ENCODE measurements at places on chromosomes 7 and 10.

DNA sequence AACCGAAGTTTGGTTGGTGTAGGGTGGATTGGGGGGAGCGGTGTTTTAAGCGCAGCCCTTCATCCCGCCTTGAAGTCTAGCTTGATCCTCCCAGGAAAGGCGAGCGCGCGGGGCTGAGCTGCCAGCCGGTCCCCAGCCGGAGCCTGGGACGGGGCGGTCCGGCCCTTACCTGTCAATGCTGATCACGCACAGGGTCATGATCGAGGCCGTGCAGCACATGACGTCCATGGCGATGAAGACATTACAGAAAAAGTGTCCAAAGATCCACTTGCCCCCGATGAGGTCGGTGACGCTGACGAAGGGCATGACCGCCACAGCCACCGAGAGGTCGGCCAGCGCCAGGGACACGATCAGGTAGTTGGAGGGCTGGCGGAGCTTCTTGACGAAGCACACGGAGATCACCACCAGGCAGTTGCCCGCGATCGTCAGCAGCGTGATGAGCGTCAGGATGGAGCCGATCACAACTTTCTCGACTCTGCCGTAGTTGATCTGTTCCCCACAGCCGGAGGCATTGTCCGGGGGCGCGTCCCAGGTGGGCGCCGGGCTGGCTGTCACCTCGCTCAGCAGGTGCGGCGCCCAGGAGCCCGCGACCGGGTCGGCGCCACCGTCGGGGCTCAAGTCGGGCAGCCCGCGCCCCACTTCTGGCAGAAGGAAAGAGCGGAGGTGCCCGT lies 740 bp downstream of the HTR7 start:
- no peak for DNase-seq

DNA sequence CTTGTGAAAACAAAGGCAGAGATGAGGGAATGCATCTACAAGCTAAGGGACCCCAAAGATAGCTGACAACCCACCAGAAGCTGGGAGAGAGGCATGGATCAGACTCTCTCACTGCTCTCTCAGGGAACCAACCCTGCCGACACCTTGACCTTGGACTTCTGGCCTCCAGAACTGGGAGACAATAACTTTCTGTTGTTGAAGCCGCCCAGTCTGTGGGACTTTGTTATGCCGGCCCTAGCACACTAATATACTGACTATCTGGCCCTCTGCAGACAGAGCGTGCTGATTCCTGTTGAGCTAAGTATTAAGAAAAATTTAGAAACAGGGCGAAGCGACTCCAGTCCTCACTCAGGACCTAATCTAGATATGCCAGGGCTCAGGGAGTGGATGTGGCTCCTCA lies 144.3 kb upstream of the TCF7L2 start:
- DNase-seq = no peak

- DNase-seq = no peak
These were observed 5.9 kb downstream of the STAM start for GRCh38 chr10:17649836-17650235.

DNA sequence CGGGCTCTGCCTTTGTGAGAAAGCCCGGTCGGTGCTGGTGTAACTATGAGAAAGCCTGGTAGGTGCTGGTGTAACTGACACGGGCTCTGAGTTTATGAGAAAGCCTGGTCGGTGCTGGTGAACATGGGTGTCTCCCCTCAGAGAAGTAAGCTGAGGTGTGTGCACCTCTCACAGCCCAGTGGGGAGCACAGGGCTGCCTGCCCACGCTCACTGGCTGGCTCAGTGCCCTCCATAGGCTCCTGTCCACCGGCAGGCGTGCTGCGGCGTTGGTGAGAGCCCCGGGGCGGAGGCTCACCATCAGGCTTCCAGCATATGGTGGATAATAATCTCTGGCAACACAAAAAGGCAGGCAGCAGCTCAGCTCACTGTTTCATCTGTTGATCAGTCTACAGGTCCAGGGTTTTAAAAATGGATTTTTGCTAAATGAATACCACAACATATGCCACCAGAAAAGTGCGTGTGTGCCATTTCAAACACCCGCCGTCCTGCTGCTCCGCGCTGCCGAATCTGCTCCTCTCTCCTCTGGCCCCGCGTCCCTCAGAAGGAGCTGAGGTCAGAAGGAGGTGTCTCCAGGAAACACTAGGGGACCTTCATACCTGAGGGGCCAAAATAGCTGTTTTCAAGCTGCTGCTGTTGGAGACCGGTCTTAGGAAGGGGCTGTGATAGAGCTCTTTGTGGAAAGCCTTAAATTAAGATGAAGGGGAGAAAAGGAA lies 365.7 kb downstream of the DNAJB6 start:
- DNase-seq = no peak

DNA sequence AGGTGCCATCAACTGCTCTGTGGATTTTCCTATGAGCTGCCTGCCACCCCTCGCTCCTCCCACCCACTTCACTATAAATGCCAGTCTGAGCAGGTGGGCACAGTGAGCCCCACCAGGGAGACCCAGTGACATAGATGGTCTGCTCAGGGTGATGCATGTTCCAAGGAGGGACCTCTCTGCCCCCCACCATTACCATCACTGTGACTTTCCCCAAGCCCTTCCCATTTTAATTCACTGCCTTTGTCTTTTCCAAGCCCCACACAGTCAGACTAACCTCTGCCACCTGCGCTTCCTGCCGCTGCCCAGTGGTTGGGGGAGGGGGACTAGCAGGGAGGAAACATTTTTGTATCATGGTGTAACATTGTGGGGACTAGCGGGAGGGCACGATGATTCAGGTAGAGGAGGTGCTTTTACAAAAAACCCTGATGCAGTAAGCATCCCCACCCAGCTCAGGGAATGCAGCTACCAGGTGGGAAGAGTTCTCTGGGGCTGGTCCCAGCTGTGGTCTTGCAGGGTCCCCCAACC lies 24.6 kb downstream of the PRSS2 start:
- no peak for DNase-seq

- DNase-seq = no peak
These were observed 18.5 kb downstream of the STAM start for GRCh38 chr10:17662193-17663138.

- DNase-seq = no peak
These were observed 21.3 kb upstream of the ANK3 start for GRCh38 chr10:60410970-60411369.

GRCh38 chr7:92944633-92945032 lies 108.3 kb upstream of the CDK6 start:
- peak; percentile 20 for DNase-seq

DNA sequence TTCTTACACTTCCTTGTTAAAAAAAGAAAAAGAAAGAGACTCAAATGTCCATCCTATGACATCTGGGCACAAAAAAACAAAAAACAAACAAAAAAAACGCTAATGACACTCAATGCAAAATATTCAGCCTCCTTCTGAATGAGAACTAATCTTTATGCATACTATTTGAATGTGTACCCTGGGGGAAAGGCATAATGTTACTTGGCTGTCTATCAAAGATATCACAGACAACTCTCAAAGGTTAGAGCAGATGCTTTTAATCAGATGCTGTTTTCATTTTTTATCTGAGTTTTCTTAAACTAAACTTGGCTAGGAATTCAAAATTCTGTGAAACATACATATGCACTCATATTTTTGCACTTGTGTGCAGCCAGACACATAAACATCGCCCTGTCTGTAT lies 745.8 kb downstream of the CNTNAP2 start:
- DNase-seq = no peak

DNA sequence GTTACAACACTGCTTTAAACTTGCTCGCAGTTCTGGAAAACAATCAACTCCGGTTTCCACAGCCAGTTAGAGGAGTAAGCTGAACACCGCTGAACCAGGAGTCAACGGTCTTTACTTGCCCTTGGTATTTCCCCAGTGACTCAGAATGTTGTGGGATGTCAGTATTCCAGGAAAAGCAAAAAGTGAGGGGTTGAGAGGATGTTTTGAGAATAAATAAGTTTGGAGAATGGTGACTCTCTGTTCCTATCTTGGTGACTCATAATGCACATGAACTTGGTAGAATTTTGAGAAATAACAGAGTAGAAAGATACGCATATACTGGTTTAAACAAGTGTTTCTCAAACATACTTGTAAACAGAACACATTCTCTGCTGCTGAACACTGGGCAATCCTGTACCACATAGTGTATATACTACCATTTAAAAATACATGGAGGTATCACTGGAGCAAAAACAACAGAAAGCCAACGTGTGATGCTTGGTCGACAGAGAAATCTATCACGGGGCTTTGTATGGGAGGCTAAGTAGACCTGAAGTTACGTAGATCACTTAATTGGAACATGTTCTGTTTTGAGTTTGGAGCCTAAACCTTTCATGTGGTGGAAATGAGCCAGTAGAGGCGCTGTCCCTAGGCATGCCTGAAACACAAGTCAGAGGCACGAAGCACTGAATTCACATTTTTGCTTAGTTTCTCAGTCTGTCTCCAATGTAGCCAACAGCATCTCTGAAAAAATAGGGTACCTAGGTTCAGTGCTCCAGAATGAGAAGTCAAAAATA lies 534.3 kb downstream of the PARD3 start:
- peak; percentile 96 for DNase-seq

- DNase-seq = no peak
These were observed 20.9 kb downstream of the UROS start for GRCh38 chr10:125802131-125802530.

DNA sequence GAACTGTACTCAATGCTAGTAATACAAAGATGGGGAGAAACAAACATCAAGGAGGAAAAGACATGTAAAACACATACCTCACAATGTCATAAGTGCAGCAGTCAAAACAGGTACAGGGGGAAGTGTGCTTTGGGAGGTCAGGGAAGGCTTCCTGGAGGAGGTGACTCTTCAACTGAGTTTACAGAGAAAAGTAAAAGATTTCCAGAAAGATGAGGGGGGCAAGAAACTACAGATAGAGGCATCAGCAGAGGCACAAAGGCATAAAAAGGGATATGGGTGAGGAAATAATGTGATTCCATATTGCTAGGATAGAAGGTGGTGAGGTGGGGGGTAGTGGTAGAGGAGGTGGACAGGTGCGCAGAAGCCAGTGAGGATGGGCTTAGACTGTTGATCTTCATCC lies 95.0 kb downstream of the LSM5 start:
- DNase-seq = no peak

GRCh38 chr7:121395494-121395960 lies 581 bp downstream of the FAM3C start:
- DNase-seq = no peak

DNA sequence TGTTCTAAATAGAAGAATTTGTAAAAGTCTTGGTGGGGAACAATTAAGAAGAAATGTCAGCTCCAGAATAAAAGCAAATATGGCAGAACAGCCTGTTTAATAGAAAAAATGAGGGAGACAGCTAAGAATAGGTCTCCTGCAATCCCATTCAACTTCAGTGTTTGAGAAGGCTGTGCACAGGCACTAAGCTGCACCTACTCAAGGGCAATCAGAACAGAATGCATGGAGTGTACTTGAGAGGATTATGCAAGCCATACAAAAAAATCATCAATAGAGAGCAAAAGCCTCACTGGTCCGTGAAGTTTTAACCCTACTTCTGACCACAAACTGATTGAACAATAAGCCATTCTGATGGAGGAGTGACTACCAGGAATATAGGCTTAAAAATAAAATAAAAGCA lies 690.7 kb upstream of the PCDH15 start:
- DNase-seq = no peak

DNA sequence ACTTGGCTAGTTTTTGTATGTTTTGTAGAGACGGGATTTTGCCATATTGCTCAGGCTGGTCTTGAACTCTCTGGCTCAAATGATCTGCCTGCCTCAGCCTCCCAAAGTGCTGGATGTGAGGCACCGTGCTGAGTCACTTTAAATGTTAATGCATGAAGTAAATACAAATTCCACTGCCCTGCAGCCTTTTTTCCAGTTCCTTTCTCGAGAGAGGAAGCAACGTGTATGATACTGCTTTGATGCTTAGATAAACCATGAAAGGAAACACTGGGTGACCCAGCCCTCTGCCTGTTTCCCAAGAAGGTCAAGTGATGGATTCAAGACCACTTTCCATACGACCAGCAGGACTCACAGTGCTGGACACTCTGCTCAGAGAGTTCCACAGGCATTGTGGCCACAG lies 11.3 kb upstream of the MRPS24 start:
- no peak for DNase-seq

DNA sequence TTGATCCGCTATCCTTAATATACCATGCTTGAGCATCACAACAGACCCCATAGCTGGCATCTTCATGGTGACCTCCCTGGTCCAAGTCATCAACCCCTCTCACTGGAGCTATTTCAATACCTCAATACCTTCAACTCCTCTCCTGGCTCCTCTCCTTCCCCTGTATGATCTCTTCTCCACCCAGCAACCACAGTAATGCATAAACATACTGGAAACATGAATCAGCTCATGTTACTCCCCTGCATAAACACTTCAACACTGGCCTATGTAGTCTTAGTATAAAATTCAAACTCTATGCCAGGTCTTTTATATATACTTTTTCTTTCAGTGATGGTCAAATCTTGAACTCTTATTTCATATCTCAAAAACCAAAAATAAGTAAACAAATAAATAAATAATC lies 31.8 kb upstream of the TMEM273 start:
- DNase-seq = peak; percentile 2

- DNase-seq = peak; percentile 83
These were observed 17.9 kb upstream of the BAIAP2L1 start for GRCh38 chr7:98418636-98419315.

GRCh38 chr10:75018251-75018650 lies 93.2 kb upstream of the SAMD8 start:
- no peak for DNase-seq

- DNase-seq = no peak
These were observed 390.3 kb downstream of the KCNMA1 start for GRCh38 chr10:77247031-77247990.

GRCh38 chr7:36045326-36045725 lies 107.7 kb upstream of the EEPD1 start:
- DNase-seq = peak; percentile 27

GRCh38 chr10:99927721-99928280 lies 81.9 kb downstream of the DNMBP start:
- no peak for DNase-seq

DNA sequence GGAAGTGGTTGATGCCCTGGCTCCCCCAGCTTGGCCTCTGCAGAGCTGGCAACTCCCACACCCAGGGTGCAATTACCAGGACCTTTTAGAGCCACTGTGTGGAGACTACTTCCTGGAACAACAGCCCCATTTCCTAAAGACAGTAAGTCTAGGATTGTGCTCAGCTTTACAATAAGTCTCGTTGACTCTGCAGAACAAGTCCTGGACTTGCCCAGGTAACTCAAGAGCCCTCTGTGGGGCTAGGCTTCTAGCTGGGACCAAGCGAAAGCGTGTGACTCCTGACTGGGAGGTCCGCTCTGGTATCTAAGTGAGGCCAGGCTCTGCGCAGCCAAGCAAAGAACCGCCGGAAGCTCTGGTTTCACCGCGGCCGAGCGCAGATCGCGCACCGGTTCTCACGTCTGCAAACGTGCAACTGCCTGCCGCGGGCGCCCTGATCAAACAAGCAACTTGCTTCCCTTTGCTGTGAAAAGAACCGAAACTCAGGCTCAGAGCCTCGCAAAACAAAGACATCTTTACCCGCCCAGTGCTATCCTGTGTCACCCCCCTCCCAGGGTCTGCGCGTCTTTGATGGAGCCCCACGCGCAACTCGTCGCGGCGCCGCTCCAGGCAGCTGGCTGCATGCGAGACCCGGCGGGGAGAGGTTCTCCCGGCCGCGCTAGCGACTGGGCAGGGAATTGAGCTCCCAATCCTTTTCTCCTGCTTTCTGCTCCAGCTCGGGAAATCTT lies 4.4 kb upstream of the PDLIM1 start:
- DNase-seq = no peak

- DNase-seq = no peak
These were observed 137.8 kb downstream of the SH3PXD2A start for GRCh38 chr10:103717341-103718246.

GRCh38 chr10:25633542-25633941 lies 300.5 kb upstream of the MYO3A start:
- DNase-seq = no peak

- no peak for DNase-seq
These were observed 161.3 kb downstream of the SLIT1 start for GRCh38 chr10:97024168-97025073.
